Upper lobe of left lung (tissue), 6 donors: ENCODE measurements at places on chromosomes 12 and 14. TPM values are rescaled to one million over a fixed set of nuclear protein-coding genes. Genes with fewer than 3 reads are reported as not detected.

Gene KRT78
- not detected for total RNA-seq

Gene LYZ
- 796 TPM for total RNA-seq

Gene CFAP251
- 15.0 TPM for total RNA-seq

Gene SERPINA9
- 0.14 TPM for total RNA-seq

Gene CD163
- total RNA-seq: 502 TPM

DNA sequence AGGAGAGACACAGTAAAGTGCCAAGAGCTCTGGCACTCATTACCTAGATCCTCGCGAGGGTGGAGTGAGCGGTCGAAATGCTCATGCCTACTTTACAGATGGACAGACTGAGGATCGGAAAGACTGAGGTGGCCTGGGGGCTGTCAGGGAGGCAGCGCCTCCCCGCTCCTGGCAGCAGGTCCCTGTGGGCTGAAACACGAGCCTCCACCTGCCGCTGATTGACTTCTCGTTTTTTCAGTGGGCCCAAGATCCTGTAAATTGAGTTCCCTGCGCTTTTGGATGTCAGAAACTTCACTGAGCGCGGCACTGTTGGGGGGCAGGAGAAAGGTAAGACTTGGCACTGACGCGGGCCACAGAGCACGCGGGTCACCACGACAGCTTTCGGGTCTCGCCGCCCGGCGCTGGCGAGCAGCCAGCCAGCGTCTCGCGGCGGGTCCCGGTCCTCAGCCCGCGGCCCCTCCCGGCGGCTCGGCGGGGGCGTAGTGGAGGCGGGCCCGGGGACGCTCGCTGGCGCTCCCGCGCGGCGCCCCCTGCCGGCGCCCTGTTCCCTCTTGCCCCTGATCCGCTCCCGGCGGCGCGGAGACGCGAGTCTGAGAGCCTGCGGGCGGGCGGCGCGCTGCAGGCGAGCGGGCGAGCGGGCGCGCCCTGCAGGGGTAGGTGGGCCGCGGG, 552 bp upstream of the SCN8A start:
- H3K27me3 ChIP-seq: peaks cover 21% of the 10 kb centered on the region
- peaks cover 11% of the 10 kb centered on the region for H3K4me1 ChIP-seq
- no peaks in the 10 kb centered on the region for H3K36me3 ChIP-seq
- H3K4me3 ChIP-seq: peak overlapping the region; percentile 70
- peak; percentile 34 for DNase-seq

GRCh38 chr12:71870416-71870815, 30.9 kb downstream of the TBC1D15 start:
- peaks cover 8% of the 10 kb centered on the region for H3K4me1 ChIP-seq
- no peak overlapping the region for H3K27ac ChIP-seq

GRCh38 chr12:6699989-6700645, 498 bp downstream of the PIANP start:
- no peaks in the 10 kb centered on the region for H3K36me3 ChIP-seq
- H3K4me1 ChIP-seq: peaks cover 19% of the 10 kb centered on the region
- no peak for DNase-seq
- peak overlapping the region; percentile 50 for H3K4me3 ChIP-seq
- H3K27ac ChIP-seq: no peak overlapping the region

DNA sequence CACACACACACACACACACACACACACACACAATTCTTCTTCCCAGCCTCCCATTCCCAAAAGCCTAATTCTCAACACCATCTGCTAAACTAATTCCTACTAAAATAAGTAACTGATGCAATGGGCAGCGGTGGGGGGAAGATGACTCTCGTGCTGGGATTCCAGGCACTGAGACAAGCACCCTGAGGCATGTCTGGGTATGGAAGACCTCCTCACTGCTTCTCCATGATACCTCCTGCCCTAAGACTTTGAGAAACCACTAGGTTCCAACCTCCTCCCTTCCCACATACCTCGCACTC, 789 bp upstream of the VWF start:
- H3K27me3 ChIP-seq: no peaks in the 10 kb centered on the region
- H3K36me3 ChIP-seq: no peaks in the 10 kb centered on the region
- peak overlapping the region; percentile 77 for H3K27ac ChIP-seq
- no peaks in the 10 kb centered on the region for H3K4me1 ChIP-seq
- no peak overlapping the region for H3K4me3 ChIP-seq

- no peak overlapping the region for H3K4me3 ChIP-seq
- H3K27ac ChIP-seq: no peak overlapping the region
- H3K4me1 ChIP-seq: no peaks in the 10 kb centered on the region
- H3K36me3 ChIP-seq: no peaks in the 10 kb centered on the region
Observed at GRCh38 chr12:101204602-101205304, 5.3 kb downstream of the SLC5A8 start.

DNA sequence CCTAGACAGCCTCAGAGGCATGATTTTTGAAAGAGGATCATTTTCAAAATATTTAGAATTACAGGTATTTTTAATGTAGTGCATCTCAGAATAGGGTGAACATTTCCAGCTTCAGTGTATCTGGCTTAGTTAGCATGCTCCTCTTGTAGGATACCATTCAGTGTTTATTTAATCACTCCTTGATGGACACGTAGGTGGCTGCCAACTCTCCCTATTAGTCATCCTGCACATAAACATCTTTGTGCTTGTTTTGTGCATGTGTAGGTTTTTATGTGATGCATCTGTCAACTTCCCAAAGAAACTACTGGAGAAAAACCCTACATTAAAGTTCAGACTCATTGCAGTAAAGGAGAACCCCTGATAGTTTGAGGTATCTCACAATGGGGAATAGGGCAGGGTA, 52.5 kb upstream of the RBM19 start:
- H3K4me1 ChIP-seq: no peaks in the 10 kb centered on the region
- no peak for DNase-seq
- no peaks in the 10 kb centered on the region for H3K36me3 ChIP-seq
- no peaks in the 10 kb centered on the region for H3K27me3 ChIP-seq

GRCh38 chr12:68825569-68826217, 17.7 kb downstream of the MDM2 start:
- no peak for DNase-seq
- peaks cover 49% of the 10 kb centered on the region for H3K36me3 ChIP-seq
- H3K4me3 ChIP-seq: no peak overlapping the region
